GM20000 (cell line): ENCODE measurements at places on chromosomes 6 and 20.

GRCh38 chr6:82584194-82584695, 220.6 kb downstream of the TPBG start:
- DNase-seq = no peak

- DNase-seq = no peak
These were observed 129.2 kb downstream of the TENT5A start for GRCh38 chr6:81623106-81623759.

DNA sequence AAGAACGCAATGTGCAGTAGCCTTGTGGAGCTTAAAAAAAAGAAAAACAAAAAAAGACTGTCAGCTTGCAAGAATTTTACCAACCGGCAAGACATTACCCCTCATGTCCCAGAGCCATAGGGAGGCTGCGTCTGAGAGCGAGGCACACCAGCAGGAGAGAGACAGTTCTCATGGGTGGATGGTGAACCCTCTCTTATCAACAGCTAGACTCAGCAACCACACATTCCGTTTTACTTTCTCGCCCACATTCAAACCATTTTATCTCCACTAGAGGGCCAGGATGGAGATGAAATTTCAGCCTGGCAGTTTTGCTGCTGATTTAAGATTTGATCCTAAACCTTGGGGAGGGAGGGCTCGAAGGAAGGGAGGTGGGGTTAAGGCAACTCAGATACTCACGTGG, 247.0 kb downstream of the ATXN1 start:
- peak; percentile 47 for DNase-seq

DNA sequence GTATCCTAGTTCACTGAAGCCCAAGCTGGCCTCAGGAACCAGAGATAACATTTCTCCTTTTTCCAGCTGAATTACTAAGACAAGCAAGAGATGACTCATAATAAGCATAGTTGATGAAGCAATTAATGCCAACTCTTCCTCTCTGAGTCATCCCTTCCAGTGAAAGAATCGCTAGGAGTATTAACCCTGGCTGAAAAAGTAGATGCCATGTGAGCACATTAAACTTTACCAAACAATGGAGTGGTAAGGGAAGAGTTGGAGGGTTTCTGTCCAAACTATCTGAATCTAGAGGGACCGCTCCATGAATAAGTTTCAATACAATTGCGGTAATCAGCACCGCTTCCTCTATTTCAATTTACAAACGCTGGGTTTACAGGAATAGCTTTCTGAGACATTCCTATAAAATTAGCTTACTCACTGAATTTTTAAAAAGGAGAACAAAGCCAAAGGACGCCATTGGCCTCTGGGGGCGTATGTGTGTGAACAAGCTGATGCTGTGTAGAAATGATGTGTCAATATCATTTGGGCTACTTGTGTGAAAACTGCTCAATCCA, 48.3 kb downstream of the ATXN1 start:
- DNase-seq = no peak

GRCh38 chr6:28207510-28208110, 17.5 kb upstream of the ZSCAN9 start:
- peak; percentile 63 for DNase-seq
